ENCODE measurements at places on chromosomes 11 and 22. TPM values are rescaled to one million over a fixed set of nuclear protein-coding genes. Genes with fewer than 3 reads are reported as not detected.

Gene BRSK2
- 8.6 TPM for total RNA-seq

DNA sequence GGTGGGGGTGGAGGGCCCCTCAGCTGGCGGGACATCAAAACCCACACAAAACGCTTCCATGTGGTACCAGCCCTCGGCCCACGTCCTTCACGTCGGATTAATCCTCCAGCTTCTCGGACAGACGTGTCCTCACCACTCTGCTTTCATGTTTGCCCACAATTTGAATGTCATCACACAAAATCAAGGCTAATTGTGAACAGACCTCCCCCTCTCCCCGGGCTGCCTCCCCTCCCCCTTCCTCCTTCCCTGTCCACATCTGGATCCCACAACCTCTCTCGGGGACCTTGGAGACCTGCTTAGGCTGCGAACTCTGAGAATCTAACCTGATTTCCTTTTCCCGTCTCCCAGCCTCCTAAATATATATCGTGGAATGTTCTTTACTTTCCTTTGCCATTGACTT lies 262.9 kb downstream of the MN1 start:
- no peak for DNase-seq

DNA sequence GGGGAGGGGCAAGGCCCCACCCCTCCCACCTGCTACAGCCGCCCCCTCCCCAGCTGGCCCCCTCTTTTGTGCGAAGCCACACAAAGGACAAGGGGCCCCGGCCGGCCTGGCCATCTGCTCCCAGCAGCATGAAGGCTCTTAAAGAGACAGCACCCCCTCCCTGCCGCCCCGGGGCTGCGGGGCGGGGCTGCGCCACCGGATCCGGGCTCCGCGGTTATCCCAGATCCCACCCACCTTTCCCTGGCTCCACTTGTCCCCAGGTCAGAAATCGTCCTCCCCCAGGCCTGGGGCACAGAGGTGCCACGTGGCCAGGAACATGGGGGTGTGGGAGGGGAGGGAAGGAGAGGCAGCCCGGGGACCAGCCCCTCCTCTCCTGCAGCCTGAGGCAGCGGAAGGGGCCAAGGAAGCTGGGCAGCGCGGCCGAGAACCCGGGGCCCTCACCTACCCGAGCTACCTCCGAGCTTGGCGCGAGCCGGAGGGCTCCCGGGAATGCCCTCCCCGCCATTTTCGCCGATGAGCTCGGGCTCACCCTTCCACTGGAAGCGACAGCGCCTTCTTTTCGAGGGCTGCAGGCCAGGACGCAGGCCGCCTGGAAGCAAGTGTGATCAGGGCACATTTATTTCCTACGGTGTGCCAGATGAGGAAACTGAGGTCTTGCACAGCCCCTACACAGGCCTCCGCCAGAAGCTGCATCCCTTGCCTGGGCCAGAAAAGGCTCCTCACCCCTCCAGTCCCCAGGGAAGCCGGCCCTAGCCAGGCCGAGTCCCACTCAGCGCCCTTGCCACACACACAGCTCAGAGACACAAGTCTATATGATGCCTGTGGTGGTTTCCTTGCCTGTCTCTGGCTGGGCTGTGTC lies 2.5 kb upstream of the RCOR2 start:
- no peak for DNase-seq

- DNase-seq, result peak; percentile 2
These were observed 26.9 kb upstream of the OR6M1 start for GRCh38 chr11:123833095-123833494.

Gene GLB1L3
- total RNA-seq, result not detected

Gene IFITM10
- total RNA-seq, result 2.9 TPM

GRCh38 chr11:115036406-115037180 lies 358.3 kb downstream of the NXPE2 start:
- DNase-seq, result no peak
